ENCODE measurements at places on chromosomes 3 and 15. TPM values are rescaled to one million over a fixed set of nuclear protein-coding genes. Genes with fewer than 3 reads are reported as not detected.
A peak's percentile ranks its signal among the peaks of the same experiment; 100 is the strongest.

The LXN gene
- total RNA-seq: 2.9 TPM

The C2CD4A gene
- not detected for total RNA-seq

The DNAJC19 gene
- 85.7 TPM for total RNA-seq

The LYZL4 gene
- not detected for total RNA-seq

The PLOD2 gene
- total RNA-seq: 17.1 TPM

The ZNF501 gene
- total RNA-seq: 5.5 TPM

The DUSP7 gene
- 26.8 TPM for total RNA-seq

GRCh38 chr15:80462836-80463512 lies 58.8 kb downstream of the ARNT2 start:
- no peak for DNase-seq
- H3K4me1 ChIP-seq: no peaks in the 10 kb centered on the region
- no peak overlapping the region for H3K4me3 ChIP-seq

- H3K27me3 ChIP-seq: no peaks in the 10 kb centered on the region
- no peaks in the 10 kb centered on the region for H3K4me1 ChIP-seq
- H3K4me3 ChIP-seq: no peak overlapping the region
- H3K36me3 ChIP-seq: no peaks in the 10 kb centered on the region
- H3K27ac ChIP-seq: no peak overlapping the region
Measured at GRCh38 chr15:101010781-101011180, 91.6 kb downstream of the LRRK1 start.

DNA sequence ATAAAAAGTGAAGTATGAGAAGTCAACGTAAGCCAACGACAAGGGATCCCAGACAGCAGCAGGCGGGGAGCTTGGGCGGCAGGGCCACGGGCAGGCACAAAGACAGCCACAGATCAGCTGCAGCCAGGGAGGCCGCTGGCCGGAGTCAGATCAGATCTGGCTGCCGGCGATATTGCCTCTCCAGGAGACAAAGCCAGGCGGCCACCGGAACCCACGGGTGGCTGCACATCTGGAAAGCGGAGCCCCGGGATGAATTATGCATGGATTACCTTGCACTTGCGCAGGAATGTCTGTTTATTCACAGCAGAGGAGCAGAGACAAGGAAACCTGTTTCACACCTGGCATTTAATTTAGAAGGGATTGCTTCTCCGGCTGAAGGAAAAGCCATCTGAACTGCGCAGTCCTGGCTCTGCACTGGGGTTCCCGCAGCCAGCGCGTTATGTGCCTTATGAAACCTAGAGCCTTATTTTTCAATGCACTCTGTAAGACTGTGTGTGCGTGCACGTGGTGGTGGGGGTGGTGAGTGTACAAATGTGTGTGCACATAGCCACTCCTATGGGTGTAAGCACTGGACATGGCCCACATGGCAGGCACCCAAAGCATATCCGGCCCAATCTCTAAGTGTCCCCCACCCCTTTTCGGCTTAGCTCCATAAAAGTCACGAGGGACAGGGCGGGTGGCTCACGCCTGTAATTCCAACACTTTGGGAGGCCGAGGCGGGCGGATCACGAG lies 427.8 kb upstream of the MCTP2 start:
- H3K4me1 ChIP-seq: no peaks in the 10 kb centered on the region
- H3K27ac ChIP-seq: no peak overlapping the region
- H3K27me3 ChIP-seq: no peaks in the 10 kb centered on the region
- no peak for DNase-seq

DNA sequence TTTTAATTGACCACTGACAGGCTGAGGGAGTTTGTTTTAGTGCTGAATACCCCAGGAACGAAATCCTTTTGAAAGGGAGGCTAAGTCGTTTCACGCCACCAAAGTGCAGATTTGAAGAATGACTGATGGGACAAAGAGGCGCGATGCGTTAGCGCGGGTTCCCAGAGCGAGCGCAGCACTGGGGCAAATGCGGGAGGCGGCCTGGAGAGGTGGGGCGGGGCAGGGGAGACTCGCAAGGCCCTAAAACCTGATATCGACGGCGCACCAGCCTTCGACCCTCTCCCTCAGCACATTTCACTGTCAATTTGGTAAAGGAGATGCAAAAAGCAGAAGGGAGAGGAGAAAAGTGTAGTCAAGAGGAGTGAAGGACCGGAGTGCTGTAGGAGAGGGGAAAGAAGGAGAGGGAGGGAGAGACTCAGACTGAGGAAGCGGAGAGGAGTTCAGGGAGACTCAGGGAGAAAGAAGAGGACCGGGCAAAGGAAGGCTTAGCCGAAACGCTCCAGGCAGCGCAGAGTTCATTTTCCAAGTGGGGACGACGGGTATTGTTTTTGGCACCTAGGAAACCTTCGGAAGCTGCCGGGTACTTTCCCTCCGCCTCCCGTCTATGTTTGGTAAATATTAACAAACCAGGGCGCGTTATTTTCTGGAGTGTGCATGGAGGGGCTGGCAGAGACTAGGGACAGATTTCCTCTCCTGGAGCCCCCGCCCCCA lies 3.8 kb upstream of the FOXB1 start:
- H3K4me3 ChIP-seq: no peak overlapping the region
- no peaks in the 10 kb centered on the region for H3K36me3 ChIP-seq
- H3K27ac ChIP-seq: no peak overlapping the region
- DNase-seq: no peak

DNA sequence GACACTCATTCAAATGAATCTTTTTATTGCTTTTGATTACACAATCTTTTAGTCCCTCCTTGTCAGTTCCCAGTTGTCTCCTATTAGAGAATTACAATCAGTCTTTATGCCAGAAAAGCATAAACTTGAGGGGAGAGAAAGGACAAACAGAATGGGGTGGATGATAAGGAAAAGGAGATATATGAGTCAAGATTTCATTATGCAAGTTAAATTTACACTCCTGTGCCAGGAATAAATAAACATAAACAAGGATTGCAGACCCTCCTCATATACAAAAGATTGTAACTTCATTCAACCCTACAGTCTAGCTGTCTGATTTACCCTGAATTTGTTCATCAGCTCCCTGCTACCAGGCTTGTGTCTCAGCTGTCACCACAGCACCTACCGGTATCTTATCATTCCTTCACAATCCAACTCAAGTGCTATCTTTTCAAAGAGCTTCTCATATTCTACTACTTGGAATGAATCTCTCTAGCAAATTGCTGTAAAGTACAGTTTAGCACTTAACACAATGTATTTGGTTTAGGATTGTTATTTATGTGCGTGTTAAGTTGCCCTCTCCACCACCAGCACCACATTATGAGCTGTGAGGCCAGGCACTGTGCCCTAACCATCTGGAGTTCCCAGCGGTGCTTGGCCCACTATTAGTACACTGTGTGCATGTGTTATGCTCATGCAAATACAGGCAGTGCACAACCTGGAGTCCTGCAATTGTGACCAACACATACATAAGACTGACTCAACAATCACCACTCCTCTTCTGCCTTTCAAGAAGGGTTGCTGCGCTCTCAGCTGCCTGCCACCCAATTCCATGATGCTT lies 504.1 kb downstream of the TBL1XR1 start:
- H3K36me3 ChIP-seq: no peaks in the 10 kb centered on the region
- H3K27me3 ChIP-seq: no peaks in the 10 kb centered on the region
- H3K4me3 ChIP-seq: no peak overlapping the region
- no peak overlapping the region for H3K27ac ChIP-seq
- no peak for DNase-seq
- H3K4me1 ChIP-seq: peaks cover 6% of the 10 kb centered on the region

DNA sequence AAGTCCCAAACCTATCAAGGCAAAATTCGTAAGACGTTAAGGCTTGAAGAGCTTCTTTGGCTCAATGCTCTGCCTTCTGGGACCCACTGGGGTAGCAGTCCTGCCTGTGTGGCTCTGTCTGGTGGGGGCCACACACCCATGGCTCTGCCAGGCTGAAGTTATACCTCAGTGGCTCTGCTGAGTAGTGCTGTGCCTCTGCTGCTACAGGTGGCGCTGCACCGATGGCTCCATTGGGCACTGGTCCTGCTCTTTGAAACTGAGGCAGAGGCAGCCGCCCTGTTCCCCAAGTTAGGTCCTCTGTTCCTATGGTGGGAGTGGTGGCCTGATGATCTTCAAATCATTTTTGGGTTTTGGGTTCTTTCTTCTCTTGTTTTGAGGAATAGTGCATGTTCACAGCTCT lies 68.0 kb upstream of the AP4E1 start:
- H3K4me1 ChIP-seq: no peaks in the 10 kb centered on the region
- no peak overlapping the region for H3K27ac ChIP-seq
- no peak for DNase-seq
- H3K36me3 ChIP-seq: no peaks in the 10 kb centered on the region

- no peak for DNase-seq
- peak overlapping the region; percentile 76 for H3K27ac ChIP-seq
- H3K4me1 ChIP-seq: peaks cover 62% of the 10 kb centered on the region
- H3K27me3 ChIP-seq: no peaks in the 10 kb centered on the region
Measured at GRCh38 chr3:21790466-21790865, 39.5 kb upstream of the ZNF385D start.

- no peak for DNase-seq
- H3K36me3 ChIP-seq: no peaks in the 10 kb centered on the region
- no peak overlapping the region for H3K4me3 ChIP-seq
- no peak overlapping the region for H3K27ac ChIP-seq
- peaks cover 5% of the 10 kb centered on the region for H3K4me1 ChIP-seq
Measured at GRCh38 chr15:36334059-36334458, 245.4 kb upstream of the CDIN1 start.

DNA sequence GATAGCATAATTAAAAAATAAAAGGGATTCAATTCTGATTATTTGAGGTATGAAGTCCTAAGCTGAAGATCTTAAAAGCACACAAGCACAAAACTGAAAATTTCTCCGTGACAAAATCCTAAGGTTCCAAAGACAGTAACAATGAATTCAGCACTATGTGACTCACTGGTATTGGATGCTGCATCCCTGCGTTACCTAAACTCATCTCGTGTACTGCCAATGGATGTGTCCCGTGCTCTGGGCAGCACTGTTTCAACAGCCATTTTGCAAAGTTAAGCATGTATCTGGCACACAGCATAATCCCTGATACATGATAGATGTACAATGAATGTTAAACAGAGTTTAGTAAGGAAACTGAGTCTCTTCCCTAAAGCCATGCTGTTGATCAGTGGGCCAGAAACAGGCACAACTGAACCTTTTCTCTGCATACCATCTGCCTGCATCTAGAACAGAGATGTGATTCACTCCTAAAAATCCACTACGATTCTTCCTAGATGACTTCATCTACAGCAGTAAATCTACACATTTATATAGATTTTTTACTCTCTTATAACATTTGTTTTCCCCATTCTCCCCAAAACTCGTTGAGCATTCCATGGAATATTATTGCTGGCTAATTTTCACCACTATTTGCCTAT lies 14.3 kb downstream of the SUCLG2 start:
- no peak for DNase-seq
- no peaks in the 10 kb centered on the region for H3K27me3 ChIP-seq
- H3K27ac ChIP-seq: no peak overlapping the region
- H3K4me1 ChIP-seq: no peaks in the 10 kb centered on the region
- H3K36me3 ChIP-seq: peaks cover 3% of the 10 kb centered on the region
- H3K4me3 ChIP-seq: no peak overlapping the region

- no peaks in the 10 kb centered on the region for H3K27me3 ChIP-seq
- H3K4me3 ChIP-seq: no peak overlapping the region
- H3K4me1 ChIP-seq: peaks cover 2% of the 10 kb centered on the region
Measured at GRCh38 chr3:178520451-178520850, 15.8 kb upstream of the KCNMB2 start.

GRCh38 chr3:28912120-28912885 lies 368.6 kb upstream of the RBMS3 start:
- DNase-seq: no peak
- H3K4me3 ChIP-seq: no peak overlapping the region
- H3K36me3 ChIP-seq: no peaks in the 10 kb centered on the region
- H3K4me1 ChIP-seq: no peaks in the 10 kb centered on the region
- H3K27me3 ChIP-seq: no peaks in the 10 kb centered on the region

- no peak overlapping the region for H3K4me3 ChIP-seq
- H3K4me1 ChIP-seq: peaks cover 3% of the 10 kb centered on the region
- no peak for DNase-seq
- H3K27me3 ChIP-seq: no peaks in the 10 kb centered on the region
- H3K27ac ChIP-seq: no peak overlapping the region
Measured at GRCh38 chr3:119340014-119340413, 45.8 kb downstream of the ARHGAP31 start.

- DNase-seq: no peak
- H3K27me3 ChIP-seq: no peaks in the 10 kb centered on the region
- no peaks in the 10 kb centered on the region for H3K36me3 ChIP-seq
- no peak overlapping the region for H3K27ac ChIP-seq
- H3K4me1 ChIP-seq: no peaks in the 10 kb centered on the region
- H3K4me3 ChIP-seq: no peak overlapping the region
Measured at GRCh38 chr15:58564981-58565380, 133.2 kb downstream of the LIPC start.

DNA sequence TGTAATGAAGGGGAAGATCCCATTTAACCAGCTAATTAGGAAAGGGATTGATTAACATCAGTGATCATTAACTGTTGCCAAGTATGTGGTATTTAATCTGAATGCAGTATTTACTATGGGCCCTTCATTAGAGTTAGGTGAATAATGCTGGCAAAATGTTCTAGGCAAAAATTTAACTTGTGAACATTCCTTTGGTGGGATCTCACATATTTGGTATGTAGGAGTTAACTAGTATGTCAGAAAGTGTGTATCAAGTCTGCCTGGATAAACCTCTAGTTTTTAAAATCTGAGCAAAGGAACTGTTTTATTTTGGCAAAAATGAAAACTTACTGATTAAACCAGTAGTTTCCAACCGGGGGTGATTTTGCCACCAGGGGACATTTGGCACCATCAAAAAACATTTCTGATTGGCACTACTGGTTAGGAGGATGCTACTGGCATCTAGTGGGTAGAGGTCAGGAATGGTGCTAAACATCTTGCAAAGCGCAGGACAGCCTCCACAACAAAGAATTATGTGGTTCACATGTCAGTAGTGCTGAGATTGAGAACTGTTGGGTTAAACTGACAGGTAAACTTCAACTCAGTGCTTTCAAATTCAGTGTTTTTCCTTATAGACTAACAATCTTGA lies 22.5 kb downstream of the LRTM1 start:
- peaks cover 8% of the 10 kb centered on the region for H3K4me1 ChIP-seq
- no peak for DNase-seq
- H3K27me3 ChIP-seq: no peaks in the 10 kb centered on the region
- H3K36me3 ChIP-seq: no peaks in the 10 kb centered on the region
- H3K4me3 ChIP-seq: no peak overlapping the region

GRCh38 chr3:195079636-195080035 lies 191.3 kb downstream of the XXYLT1 start:
- H3K27ac ChIP-seq: peak overlapping the region; percentile 87
- H3K4me1 ChIP-seq: peaks cover 42% of the 10 kb centered on the region
- DNase-seq: no peak
- no peaks in the 10 kb centered on the region for H3K27me3 ChIP-seq
- H3K4me3 ChIP-seq: no peak overlapping the region

DNA sequence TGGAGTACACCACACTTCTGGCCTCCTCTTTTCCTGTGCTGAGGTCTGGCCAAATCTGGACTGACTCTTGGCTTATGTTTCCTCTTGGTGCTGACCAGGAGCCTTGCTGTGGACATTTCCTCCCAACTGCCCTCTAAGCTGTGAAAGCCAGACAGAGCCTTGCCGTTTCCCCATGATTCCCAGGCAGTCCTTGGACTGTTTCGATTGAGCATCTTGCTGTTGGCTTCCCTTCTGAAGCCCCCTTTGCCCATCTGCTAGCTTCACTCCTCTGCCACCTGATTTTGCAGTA lies 110.5 kb downstream of the EPHB1 start:
- H3K36me3 ChIP-seq: no peaks in the 10 kb centered on the region
- H3K27me3 ChIP-seq: no peaks in the 10 kb centered on the region
- no peaks in the 10 kb centered on the region for H3K4me1 ChIP-seq
- no peak overlapping the region for H3K4me3 ChIP-seq

Data from heart left ventricle (tissue), 16 donors.